ENCODE measurements at places on chromosomes 7 and 10.

DNA sequence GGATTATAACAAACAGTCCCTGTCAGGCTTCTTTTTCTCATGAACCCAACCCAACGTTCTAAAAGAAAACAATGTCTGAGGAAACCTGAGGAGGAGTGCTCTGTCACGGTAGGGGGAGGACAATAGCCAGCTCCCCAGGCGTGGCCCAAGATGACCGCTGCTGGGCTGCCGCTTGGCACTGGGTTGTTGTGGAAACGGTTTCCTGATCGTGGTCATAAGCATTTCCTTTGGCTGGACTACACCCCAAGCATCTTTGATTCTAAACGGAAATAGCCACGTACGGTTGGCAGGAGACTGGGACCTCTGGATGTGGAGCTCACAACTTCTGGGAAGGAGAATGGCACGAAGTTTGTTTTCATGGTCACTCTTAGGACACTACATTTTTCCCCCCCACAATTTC is 30.4 kb upstream of the DMBT1 start:
- DNase-seq = no peak

- DNase-seq = no peak
These were observed 281.1 kb upstream of the BMPER start for GRCh38 chr7:33624215-33624614.

- DNase-seq = no peak
These were observed 1030.6 kb upstream of the GHITM start for GRCh38 chr10:83108565-83109333.

DNA sequence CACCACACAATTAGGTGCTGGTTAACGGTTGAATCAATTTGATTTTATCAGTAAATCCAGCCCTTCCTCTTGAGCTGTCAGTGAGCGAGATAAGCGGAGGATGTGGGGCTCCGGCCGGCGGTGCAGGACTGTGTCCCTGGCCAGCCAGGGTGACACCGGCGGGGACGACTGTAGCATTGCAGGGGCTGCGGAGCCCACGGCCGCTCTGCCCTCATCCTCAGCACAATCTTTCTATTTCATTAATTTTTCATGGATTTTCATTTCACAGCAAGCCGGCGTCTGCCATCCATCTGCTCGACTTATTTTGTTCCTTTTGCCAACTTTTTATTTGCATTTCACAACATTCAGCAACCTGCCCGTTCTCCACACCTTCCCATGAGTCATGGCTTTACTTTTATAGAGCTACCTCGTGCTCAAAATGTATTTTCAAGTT is 4.7 kb downstream of the ADARB2 start:
- DNase-seq = no peak

DNA sequence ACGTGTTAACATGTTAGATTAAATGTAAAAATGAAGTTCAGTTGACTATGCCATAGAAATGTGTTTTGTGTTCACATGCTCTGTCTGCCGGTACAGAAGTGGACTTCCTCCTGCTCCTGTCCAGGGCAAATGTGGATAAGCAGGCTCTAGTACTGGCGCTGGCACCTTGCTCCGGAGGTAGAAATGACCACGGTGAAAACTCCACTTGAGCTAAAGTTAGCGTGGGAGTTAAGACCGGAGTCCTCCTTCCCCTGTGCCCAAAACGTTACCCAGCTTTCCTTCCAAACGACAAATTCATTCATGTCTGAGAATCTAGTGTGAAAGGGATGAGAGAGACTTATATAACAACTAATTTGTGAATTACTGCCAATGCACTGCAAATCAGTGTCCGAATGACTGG is 35.0 kb upstream of the ATP6V0A4 start:
- DNase-seq = no peak

GRCh38 chr10:92142949-92143348 is 147.9 kb downstream of the CPEB3 start:
- DNase-seq = no peak

GRCh38 chr7:40887099-40887498 is 752.3 kb downstream of the SUGCT start:
- DNase-seq = no peak

DNA sequence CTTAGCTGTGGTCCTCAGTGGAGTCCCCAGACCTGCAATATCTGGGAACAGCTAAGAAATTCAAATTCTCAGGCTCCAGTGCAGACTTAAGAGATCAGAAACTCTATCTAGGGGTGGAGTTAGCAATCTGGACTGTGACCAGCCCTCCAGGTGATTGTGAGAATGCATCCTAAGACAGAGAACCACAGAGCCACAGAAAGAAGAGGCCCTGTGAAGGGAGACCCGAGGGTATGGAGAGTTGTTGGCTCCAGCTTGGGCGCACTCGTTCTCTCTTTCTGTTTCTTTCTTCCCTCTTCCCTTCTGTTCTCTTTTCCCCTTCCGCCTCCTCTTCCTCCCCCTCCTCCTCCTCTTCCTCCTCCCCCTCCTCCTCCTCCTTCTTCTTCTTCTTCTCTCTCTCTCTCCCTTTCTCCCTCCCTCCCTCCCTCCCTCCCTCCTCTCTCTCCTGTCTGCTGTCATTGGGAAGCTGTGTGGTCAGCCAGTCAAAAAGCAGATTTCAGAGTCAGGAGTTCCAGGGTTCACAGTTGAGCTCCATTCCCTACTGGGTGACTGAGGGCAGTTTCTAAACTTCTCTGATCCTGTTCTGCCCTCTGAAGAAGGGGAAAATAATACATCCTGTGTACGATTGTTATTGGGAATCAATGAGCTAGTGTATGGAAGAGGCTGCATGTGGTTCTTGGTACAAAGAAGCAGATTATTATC is 62.1 kb upstream of the STEAP1B start:
- DNase-seq = no peak

- no peak for DNase-seq
These were observed 208.8 kb downstream of the STK31 start for GRCh38 chr7:23918856-23919255.

GRCh38 chr7:77575187-77575586 is 38.1 kb downstream of the PTPN12 start:
- no peak for DNase-seq

DNA sequence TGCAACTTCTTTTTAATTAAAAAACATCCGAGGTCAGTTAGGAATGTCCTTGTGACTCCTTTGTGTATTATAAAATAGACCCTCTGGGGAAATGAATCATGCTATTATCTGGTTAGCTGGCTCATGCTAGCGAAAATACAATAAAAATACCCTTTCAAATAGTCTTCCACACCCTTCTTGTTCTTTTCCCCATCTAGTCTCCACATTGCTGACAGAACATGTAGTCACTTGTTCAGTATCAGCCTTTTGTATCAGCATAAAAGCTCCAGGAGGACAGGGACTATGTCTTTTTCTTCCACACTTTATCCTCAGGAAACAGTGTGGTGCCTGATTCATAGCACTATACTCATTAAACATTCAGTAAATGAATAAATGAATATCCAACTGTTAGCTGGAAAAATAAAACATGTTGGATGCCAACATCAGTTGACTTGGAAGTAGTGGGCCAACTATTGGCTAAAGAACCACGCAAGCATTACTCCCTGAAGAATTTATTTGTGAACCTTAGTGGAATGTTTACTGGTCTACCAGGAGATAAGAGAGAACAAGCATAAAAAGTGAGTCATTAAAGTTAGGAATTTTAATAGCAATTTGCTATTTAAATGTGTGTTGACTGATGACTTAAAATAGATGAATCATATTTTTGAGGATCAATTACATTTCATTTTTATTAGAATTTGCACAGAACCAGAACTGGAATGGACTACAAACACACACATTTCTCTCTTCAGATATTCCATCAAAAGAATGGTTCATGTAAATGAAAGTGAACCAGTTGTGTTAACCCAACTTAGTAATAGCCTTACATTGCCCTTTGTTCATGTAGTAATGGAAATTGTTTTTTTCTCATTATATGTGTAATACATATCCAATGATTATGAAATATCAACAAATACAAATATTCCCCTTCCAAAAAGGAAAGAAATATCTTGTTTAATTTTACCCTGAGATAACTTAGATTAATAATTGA is 129.6 kb downstream of the DKK1 start:
- DNase-seq = no peak

- DNase-seq = peak; percentile 7
These were observed 111.9 kb upstream of the RHEB start for GRCh38 chr7:151631570-151631952.

- no peak for DNase-seq
These were observed 29.8 kb downstream of the NDUFB2 start for GRCh38 chr7:140726281-140726680.

DNA sequence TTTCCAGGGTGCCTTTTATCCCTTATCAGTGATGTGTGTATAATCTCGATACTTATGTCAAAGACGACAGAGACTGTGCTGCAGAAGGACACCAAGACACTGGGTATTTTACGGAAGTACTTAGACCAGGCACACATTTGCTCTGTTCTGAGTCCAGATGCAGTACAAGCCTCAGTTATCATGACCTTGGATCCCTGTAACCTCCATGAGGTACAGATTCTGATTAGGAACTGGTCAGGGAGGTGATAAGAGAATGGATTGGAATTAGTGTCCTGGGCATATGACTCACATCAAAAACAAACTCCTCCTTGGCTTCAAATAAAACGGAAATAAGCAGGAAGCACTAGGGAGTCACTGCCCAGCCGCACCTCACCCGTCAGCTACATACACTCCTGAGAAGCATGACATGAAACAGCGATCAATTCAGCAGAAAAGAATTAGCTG is 146.5 kb downstream of the SFMBT2 start:
- DNase-seq = no peak

GRCh38 chr10:91931526-91932190 is 8.1 kb downstream of the BTAF1 start:
- DNase-seq = no peak

- DNase-seq = no peak
These were observed 84.7 kb downstream of the CREB5 start for GRCh38 chr7:28497009-28497408.

DNA sequence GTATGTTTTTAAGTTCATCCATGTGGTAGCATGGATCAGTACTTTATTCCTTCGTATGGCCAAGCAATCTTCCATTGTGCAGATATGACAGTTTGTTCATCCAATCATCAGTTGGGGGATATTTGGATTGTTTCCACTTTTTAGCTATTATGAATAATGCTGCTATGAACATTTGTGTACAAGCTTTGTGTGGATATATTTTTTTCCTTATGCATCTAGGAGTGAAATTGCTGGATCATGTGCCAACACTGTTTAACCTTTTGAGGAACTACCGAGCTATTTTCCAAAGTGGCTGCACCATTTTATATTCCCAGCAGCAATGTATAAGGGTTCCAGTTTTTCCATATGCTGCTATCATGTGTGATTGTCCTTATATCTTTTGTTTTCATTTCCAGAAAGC is 140.1 kb downstream of the HIBADH start:
- no peak for DNase-seq

- no peak for DNase-seq
These were observed 43.3 kb downstream of the HSPA12A start for GRCh38 chr10:116699049-116699448.

DNA sequence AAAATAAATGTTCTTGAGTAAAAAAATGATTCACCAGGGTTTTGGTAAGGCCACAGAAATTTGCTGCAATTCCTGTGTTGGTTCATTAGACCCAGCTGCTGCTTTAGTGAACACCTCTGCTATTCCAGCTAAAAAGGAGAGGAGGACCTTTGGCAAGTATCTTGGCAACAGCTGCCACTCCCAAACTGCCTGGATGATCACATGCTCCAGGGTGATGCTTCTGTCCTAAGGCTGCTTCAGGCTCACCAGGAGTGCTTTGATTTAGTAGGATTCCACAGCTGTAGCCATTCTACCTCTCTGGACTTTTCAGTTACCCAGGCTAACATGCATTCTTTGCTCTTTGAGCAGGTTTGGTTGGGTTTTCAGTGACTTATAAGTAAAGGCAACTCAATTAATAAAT is 82.6 kb upstream of the NPVF start:
- DNase-seq = no peak

DNA sequence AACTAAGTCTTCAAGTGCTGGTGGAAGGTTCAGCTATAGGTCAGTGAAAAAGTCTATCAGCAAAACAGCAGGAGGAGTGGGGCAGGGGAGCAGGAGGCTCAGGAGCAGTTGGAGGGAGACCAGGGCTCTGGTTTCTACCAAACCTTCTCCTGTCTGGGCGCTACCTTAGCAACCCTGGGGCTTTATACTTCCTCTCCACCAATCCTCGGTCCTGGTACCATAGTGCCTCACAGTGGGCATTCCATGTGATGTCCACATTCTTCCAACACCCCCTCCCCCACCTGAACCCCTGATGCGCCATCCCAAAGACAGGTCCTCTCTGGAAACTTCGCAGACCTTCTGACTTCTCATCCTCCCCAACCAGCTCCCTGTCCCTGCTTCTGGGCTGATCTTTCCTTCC is 25.3 kb upstream of the ACSM6 start:
- DNase-seq = no peak

DNA sequence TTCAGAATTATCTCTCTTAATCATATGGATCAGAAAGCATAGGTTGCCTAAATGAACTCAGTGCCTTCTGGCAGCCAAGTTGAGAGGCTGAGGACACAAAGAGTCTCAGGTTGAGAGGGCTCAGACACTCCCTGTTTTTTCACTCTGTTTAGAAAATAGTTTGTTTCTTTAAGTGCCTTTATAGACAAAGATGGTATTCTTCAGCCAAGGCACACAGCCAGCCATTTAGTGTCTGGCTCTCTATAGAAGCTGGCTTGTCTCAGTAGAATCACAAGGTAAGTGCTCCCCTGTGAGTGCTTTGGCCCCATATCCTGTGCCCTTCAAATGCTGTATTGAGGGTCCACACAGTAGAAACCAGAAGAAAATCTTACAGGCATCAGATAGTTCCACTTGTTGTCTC is 3.6 kb downstream of the GPR158 start:
- no peak for DNase-seq

- no peak for DNase-seq
These were observed 278.1 kb upstream of the NRP1 start for GRCh38 chr10:33612551-33612950.

DNA sequence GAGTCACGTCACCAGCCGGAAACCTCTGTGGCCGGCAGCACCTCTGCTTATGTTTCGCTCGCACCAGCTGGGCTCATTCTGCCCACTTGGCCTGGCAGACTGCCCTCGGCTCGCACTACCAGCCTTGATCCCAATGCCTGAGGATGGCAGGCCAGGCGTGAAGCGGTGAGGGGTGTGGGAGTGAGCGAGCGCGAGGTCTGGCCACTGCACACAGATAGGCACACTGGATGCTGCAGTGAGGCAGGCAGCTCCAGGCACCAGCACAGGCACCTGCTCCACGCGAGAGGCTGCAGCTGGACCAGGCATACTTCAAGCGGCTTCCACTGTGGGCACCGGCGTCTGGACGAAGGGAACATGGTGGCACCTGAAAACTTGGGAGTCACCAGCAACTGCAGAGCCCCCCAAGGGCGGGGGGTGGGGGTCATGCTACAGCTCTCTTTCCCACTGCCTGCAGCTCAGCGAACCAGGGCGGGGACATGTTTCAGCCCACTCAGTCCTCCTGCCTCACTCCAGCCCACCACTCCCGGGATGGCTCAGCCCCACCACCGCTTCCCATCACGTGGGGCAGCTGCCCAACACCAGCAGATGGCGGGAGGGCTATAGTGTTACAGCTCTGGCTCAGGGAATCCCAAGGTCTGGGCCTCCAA is 5.4 kb upstream of the DMTF1 start:
- no peak for DNase-seq
